Articular chondrocyte of knee joint (primary cell): ENCODE measurements at places on chromosomes 16 and 17. TPM values are rescaled to one million over a fixed set of nuclear protein-coding genes. Genes with fewer than 3 reads are reported as not detected.

HSPB9 gene
- total RNA-seq = not detected in 2 replicates

DPH1 gene
- total RNA-seq = 40.6 and 52.0 TPM in 2 replicates

WIPI1 gene
- total RNA-seq = 106 and 149 TPM in 2 replicates

SPN gene
- total RNA-seq = not detected in 2 replicates

PYY gene
- total RNA-seq = 0.11 and 0.13 TPM in 2 replicates

FAM171A2 gene
- total RNA-seq = 0.91 and 1.2 TPM in 2 replicates

ZNF750 gene
- total RNA-seq = not detected in 2 replicates

KCNJ12 gene
- 6.7 and 7.2 TPM in 2 replicates for total RNA-seq

CPSF4L gene
- 0.13 TPM in 1 of 2 replicates, not detected in the other for total RNA-seq

INTS2 gene
- 15.7 and 16.2 TPM in 2 replicates for total RNA-seq

RFNG gene
- total RNA-seq = 33.5 and 43.4 TPM in 2 replicates

KCNG4 gene
- not detected in 2 replicates for total RNA-seq

RSKR gene
- total RNA-seq = 3.8 and 5.5 TPM in 2 replicates

SLC47A1 gene
- total RNA-seq = 10.2 and 14.9 TPM in 2 replicates

NDRG4 gene
- total RNA-seq = 8.8 and 12.8 TPM in 2 replicates

ZFP90 gene
- 38.3 and 47.2 TPM in 2 replicates for total RNA-seq

SULT1A4 gene
- total RNA-seq = 4.6 and 6.0 TPM in 2 replicates

HYDIN gene
- 4.2 and 5.6 TPM in 2 replicates for total RNA-seq

TMEM238L gene
- total RNA-seq = not detected in 2 replicates

ZNF423 gene
- 1.0 and 3.4 TPM in 2 replicates for total RNA-seq

KRTAP4-5 gene
- not detected in 2 replicates for total RNA-seq

ADAM11 gene
- total RNA-seq = under 0.01 and 0.13 TPM in 2 replicates

TM4SF5 gene
- not detected in 2 replicates for total RNA-seq

TMEM88 gene
- total RNA-seq = 0.39 and 1.2 TPM in 2 replicates

TMIGD1 gene
- total RNA-seq = not detected in 2 replicates

KRT33B gene
- total RNA-seq = not detected in 2 replicates

NTN1 gene
- 8.8 and 10.8 TPM in 2 replicates for total RNA-seq

LAT gene
- total RNA-seq = 0.54 and 0.78 TPM in 2 replicates

DRC3 gene
- 2.1 and 2.7 TPM in 2 replicates for total RNA-seq

TNFRSF12A gene
- 114 and 131 TPM in 2 replicates for total RNA-seq

KCTD11 gene
- total RNA-seq = 8.9 and 11.2 TPM in 2 replicates

TPSD1 gene
- total RNA-seq = not detected in 2 replicates

SMTNL2 gene
- total RNA-seq = not detected in 2 replicates
